Right renal pelvis (tissue), 4 donors: ENCODE measurements at places on chromosomes 16 and 17. TPM values are rescaled to one million over a fixed set of nuclear protein-coding genes. Genes with fewer than 3 reads are reported as not detected.

DNA sequence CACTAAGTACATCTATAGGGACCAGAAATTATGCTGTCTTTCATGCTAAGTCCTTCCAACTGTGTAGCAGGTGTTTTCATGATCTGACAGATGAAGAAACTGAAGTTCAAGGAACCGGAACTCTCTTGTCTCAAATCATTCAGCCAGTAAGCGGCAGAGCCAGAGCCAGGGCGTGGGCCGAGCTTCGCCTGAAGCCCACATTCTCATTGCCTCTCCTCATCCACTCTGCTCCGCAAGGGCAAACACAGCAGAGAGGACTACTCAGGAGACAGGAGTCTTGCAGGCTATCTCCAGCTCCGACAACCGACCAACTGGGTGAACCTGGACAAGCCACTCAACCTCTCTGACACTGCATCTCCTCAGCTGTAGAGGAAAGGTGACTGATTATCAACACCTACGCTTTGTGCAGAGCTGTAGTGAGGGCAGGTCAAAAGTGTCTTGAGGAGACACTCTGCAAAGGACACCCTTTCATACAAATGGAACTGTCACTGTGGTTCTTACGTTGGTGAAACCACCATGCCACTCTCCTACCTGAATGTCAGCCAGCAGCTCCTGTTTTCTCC lies 72.9 kb downstream of the CYTH1 start:
- no peak for DNase-seq

GRCh38 chr17:920190-920589 lies 59.4 kb downstream of the NXN start:
- DNase-seq: no peak

GRCh38 chr17:62757500-62757951 lies 50.6 kb downstream of the MARCHF10 start:
- no peak for DNase-seq

ENDOV gene
- 30.2 TPM for polyA plus RNA-seq

KCNJ16 gene
- polyA plus RNA-seq: 177 TPM

GPRC5B gene
- 132 TPM for polyA plus RNA-seq

C1QL1 gene
- polyA plus RNA-seq: 2.1 TPM
